ENCODE measurements at places on chromosomes 1 and 21. TPM values are rescaled to one million over a fixed set of nuclear protein-coding genes. Genes with fewer than 3 reads are reported as not detected.

- DNase-seq: no peak
Measured at GRCh38 chr1:21898326-21899200, 38.5 kb downstream of the HSPG2 start.

DNA sequence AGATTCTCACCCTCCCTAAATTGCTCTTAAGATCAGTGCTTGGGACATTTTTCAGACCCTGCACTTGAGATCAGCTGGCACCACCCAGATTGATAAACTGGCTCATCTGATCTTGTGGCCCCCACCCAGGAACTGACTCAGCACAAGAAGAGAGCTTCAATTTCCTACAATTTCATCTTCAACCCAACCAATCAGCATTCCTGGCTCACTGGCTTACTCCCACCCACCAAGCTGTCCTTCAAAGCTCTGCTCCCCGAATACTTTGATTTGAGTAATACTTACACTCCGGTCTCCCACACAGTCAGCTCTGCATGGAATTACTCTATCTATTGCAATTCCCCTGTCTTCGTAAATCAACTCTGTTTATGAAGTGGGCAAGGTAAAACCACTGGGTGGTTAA lies 461.9 kb upstream of the RGS18 start:
- DNase-seq: no peak

DNA sequence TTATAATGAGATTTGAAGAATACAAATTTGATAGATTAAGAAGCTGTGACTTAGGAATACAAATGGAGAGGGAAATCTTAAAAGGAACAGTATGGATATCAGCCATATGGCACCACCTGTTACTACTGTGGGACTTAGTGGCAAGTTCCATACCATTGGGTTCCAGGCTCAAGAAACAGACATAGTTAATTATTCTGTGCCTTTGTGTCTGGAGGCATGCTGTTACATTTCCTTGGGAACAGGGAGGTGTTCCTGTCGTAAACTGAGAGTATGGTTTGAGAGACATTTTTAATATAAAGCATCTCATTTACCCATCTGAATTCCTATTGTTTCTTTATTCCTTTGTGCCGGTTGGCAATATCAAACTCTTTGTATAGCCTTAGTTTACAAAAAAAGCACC lies 15.2 kb downstream of the PLA2G4A start:
- DNase-seq: no peak

- DNase-seq: no peak
Measured at GRCh38 chr1:237249120-237249519, 207.1 kb downstream of the RYR2 start.

DNA sequence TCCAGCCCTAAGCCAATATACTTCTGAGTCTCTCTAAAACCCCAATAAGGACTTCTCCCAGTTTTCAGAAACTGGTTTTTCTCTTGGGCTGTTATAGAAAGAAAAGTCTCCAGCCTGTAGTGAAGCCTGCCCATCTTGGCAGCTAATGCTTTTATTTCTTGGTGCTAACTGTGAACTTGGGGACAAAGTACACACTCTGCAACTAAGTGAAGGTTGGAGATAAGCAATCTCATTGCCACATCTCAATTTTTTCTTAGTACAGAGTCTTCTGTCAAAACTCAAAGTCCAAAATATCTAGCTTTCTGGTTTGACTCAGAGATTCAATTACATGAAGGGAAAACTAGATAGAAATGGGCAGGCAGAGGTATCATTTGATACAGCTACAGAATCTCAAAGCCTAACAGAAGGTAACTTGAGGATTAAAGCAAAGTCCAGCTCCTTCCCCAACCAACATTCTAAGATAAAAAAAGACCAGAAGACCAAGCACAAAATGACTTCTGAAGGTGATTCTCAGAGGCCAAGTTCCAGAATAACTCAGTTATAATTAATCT lies 14.0 kb downstream of the AK2 start:
- DNase-seq: no peak

- DNase-seq: no peak
Measured at GRCh38 chr1:185446131-185446530, 129.1 kb upstream of the IVNS1ABP start.

GRCh38 chr1:14599800-14600199 lies 1.3 kb downstream of the KAZN start:
- DNase-seq: no peak

- no peak for DNase-seq
Measured at GRCh38 chr1:154860156-154860870, 9.8 kb downstream of the KCNN3 start.

GRCh38 chr1:2160451-2161300 lies 33.9 kb downstream of the FAAP20 start:
- no peak for DNase-seq

DNA sequence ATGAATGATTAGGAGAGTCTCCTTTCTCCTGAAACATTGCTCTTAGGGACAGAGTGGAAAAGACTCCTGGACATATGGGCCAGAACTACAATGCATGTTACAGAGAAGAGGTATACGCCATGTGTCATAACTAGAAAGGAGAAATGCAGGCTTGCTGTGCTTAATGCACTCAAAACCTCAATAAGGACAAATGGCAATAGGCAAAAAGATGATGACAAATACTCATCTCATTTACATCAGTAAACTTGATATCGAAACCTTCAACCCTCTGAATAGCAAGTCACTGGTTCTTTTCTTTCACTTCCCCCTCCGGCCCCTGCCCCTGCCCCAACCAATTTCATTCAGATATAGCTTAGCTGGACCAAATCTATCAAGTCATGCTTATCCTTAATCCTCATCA lies 1.9 kb upstream of the GPR88 start:
- DNase-seq: no peak

GRCh38 chr1:34125721-34126380 lies 39.2 kb downstream of the CSMD2 start:
- DNase-seq: no peak

DNA sequence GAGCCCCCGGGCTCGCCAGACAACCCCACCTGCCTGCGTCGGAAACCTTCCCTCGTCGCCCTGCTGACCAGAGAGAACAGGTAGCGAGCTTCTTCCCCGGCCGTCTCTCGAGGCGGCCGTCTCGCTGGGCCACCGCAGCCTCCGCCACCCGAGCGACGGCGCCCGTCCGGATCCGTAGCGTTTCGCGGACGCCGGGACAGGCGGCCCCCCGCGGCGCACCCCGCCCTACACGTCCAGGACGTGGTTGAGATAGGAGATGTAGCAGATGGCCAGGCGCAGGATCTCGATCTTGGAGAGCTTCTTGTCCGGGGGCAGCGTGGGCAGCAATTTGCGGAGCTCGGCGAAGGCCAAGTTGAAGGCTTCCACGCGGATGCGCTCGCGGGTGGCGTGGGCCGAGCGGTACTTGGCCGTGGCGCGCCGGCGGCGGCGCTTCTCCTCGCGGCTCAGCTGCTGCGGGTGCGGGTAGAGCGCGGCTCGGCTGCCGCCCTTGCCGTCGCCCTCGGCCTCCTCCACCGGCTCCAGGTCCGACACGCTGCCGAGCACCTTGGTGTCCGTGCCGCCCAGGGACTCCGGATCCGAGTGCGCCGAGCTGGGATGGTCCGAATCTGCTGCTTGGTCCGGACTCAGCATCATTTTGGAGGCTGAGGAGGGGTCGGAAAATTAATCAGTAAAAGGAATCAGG lies 3.0 kb downstream of the NHLH2 start:
- no peak for DNase-seq

DNA sequence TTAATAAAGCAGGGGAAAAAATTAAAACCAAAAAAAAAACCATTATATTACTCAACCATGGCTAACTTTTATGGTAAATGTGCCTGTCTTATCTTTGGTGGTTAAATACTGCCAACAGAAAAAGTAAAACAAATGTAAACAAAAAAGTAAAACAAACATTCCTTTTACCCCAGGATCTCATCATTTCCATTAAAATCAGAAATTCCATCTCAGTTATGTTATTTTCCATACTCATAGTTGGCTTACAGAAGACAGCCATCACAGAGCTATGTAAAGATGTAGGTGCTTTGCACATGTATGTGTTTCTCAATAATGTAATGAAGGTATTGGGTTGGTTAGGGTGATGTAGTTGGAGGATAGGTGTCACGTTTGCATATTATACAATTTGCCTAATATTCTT lies 185.0 kb downstream of the KCNK2 start:
- no peak for DNase-seq

GRCh38 chr1:152410599-152410998 lies 3.5 kb downstream of the CRNN start:
- no peak for DNase-seq

DNA sequence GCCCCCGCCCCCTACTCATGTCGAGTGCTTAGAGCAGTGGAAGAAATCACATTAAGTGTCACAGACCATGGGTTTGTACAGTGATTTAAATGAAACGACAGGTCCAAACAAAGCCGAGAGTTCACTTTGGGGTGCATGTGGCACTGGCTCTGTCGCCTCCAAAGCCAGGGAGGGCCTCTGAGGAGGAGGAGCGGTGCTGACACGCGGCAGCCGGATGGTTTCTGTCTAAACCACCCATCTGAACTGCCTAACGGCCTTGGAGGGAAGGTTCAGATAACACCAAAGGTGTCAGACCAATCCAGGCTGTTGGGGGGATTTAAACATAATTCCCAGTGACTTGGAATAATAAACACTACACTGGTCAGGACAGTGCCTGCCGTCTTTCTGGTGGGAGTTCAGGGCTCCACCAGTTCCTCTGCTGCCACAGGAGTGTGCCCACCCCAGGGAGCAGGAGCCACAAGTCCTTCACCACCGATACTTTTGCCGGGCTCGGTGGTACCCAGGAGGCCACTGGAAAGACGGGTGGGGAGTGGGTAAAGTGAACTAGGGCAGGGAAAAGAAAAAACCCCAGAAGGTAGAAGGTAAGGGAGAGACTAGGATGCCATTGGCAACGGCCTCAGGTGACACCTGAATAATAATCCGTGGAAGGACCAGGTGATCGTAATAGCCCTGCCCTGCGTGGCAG lies 78.2 kb downstream of the SLC66A1 start:
- DNase-seq: no peak

DNA sequence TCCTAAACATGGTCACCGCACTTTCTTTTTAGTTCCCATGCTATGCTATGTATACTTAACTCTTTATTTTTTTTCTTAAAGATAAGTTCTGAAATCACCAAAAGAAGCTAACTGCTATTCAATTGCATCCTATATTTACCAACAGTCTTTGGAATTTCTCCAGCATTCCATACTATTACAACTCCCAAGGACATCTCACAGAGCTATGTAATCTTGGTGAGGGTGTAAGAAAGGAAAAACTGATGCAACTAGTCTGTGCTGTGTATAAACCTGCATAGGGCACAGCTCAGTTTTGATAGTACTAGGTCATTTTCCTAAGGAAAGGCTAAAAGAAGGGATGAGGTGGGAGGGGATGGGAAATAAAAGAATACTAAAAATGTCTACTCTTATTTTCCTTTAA lies 78.0 kb downstream of the PTPN14 start:
- no peak for DNase-seq

GRCh38 chr1:240663169-240663879 lies 51.4 kb upstream of the GREM2 start:
- no peak for DNase-seq

GRCh38 chr1:67823615-67824014 lies 9.7 kb downstream of the GNG12 start:
- DNase-seq: no peak

GRCh38 chr1:75855010-75855409 lies 58.3 kb downstream of the MSH4 start:
- DNase-seq: no peak

DNA sequence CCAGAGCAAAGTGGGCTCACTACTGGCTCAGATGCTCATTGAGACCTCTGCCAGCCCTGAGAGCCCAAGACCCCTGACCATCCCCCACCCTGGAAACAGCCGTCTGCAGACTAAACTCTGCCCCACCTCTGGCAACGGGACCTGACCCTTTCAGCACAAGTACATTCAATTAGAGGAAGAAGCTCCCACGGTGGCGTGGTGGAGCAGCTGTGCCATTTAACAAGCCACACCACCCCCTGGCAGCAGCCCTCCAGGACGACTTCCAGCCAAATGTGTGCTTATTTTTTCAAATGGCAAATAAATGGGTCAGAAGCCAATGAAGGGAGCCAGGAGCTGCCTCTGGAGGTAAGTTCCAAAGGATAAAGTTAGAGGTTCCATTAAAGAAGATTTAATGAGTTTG lies 226.7 kb downstream of the NPHP4 start:
- no peak for DNase-seq

GRCh38 chr1:41902664-41903063 lies 16.1 kb downstream of the HIVEP3 start:
- no peak for DNase-seq

DNA sequence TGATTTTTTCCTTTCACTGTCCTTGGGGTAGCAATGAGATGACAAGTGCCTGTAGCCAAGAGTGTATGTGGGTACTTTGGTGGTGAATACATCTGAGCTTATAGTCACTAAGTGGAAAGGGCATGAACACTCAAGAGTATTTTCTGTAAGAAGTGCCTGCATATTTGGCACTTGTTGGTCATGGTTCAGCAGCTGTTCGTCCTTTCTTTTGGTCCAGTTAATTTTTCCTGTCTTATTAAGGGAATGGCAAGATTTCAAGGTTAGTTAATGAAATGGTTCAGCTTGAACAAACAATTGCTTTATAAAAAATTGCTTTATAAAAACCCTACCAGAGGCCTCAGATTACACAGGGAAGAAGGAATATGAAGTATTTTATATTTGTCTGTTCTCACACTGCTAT lies 48.6 kb upstream of the GPR52 start:
- DNase-seq: no peak

- DNase-seq: no peak
Measured at GRCh38 chr1:197807216-197807615, 31.9 kb upstream of the DENND1B start.

- no peak for DNase-seq
Measured at GRCh38 chr1:16441282-16441665, 750 bp downstream of the NECAP2 start.

- DNase-seq: no peak
Measured at GRCh38 chr1:150807249-150808023, 624 bp downstream of the CTSK start.

- no peak for DNase-seq
Measured at GRCh38 chr1:38028671-38029070, 16.1 kb downstream of the UTP11 start.

GRCh38 chr1:201481004-201481380 lies 12.0 kb upstream of the PHLDA3 start:
- DNase-seq: no peak

GRCh38 chr1:221022331-221022730 lies 143.1 kb downstream of the HLX start:
- no peak for DNase-seq

Gene RAP1A
- polyA plus RNA-seq: 70.8 TPM

Gene EPRS1
- polyA plus RNA-seq: 103 TPM

Gene EPHA2
- polyA plus RNA-seq: 15.4 TPM

Gene SH2D1B
- 0.39 TPM for polyA plus RNA-seq

Gene TLR5
- polyA plus RNA-seq: 4.9 TPM

Gene C1orf87
- polyA plus RNA-seq: 0.17 TPM

Gene PYHIN1
- 0.13 TPM for polyA plus RNA-seq

Gene INKA2
- 3.8 TPM for polyA plus RNA-seq

Gene ELAPOR1
- polyA plus RNA-seq: 1.9 TPM

Gene HIVEP3
- 4.1 TPM for polyA plus RNA-seq

Gene CYP4B1
- polyA plus RNA-seq: 1.7 TPM

Gene OR14A16
- not detected for polyA plus RNA-seq

Gene SRGAP2B
- 33.9 TPM for polyA plus RNA-seq

Gene PDZK1IP1
- 62.1 TPM for polyA plus RNA-seq

Gene AK5
- 3.7 TPM for polyA plus RNA-seq

Gene HSPG2
- 130 TPM for polyA plus RNA-seq
